ENCODE measurements at places on chromosomes 1 and 21. TPM values are rescaled to one million over a fixed set of nuclear protein-coding genes. Genes with fewer than 3 reads are reported as not detected.

DNA sequence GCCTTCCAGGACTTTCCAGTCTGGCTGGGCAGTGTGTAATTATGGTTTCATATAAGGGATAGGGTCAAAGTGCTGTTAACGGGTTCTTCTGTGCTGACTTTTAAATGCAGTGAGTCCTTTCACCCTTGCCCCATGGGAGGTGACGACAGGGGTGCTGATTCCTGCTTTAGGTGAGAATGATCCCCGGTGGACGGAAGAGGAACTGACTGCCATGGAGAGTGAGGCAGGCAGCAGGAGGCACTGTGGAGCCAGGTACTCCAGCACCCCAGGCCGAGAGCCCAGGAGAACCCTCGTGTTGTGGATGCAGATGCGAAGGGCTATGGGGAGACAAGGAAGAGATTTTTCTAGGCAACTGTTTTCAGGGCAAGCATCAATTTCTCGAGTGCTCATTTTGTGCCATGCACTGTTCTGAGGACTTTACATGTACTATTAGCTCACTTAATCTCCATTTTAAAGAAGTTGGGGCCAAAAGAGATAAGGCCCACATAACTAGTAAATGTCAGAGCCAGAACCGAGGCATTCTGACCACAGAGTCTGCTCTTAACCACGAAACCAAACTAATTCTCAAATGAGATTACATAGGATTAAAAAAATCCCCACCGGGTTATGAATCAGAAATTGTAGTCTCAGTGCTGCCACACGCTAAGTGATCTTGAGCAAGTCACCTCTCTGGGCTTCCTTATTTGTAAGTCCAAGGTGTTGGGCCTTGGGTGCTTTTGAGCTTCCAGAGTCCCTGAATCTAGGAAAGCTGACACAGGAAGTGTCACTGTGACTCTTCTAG, 28.2 kb downstream of the STPG1 start:
- peak; percentile 70 for DNase-seq

GRCh38 chr21:44093761-44094160, 13.4 kb upstream of the PWP2 start:
- no peak for DNase-seq

DNA sequence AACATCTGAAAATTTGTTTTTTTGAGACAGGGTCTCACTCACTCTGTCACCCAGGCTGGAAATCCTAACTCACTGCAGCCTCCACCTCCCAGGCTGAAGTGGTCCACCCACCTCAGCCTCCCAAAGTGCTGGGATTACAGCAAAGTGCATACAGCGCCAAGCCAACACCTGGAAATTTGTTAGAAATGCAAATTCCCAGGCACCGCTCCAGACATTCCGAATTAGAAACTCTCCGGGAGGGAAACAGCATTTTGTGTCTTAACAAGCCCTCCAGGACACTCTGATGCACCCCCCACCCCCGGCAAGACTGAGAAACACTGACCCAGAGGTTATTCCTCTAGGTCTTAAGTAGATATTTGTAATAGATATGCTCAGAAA, 49.1 kb downstream of the ARID4B start:
- no peak for DNase-seq

DNA sequence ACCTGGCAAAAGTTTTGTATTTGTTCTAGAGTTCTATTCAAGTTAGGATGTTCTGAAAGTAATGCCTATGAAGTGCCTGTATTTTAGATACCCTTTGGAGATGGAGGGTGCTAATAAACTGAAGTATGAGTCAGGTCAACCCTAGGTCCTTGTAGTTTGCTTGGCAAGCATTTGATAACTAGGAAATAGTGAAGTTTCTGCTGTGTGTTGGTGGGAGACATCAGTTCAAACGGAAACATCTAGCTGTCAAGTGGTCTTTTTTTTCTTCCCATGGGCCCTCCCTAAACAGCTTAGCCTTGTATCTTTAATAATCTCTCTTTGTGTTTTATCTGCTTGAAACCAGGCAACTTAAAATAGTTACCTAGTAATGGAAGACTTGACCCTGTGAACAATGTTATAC, 4.5 kb downstream of the MRPS6 start:
- DNase-seq: no peak

DNA sequence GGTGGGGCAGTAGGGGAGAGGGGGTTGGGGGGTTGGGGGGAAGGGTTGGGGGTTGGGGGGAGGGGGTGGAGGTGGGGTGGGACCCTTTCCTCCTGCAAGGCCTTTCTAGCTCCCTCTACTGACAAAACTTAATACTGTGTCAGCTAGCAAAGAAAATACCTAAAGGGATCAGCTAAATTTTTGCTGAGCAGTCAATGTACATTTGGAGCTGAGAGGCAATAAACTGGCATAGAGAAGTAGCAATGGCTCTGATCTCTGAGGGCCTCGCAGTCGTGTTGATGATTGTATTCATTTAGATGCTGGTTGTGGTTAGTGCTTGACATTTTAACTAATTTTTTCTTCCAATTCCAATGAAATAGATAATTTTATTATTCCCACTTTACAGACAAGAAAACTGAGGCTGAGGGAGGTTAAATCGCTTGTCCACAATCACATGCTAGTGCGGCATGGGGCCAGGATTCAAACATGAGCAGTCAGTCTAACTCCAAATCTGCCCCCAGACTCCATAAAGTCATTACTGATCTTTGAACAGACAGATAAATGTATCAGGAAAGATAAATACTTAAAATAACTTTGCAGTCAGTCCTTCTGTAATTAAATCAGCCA, 357.1 kb downstream of the DISC1 start:
- no peak for DNase-seq

DNA sequence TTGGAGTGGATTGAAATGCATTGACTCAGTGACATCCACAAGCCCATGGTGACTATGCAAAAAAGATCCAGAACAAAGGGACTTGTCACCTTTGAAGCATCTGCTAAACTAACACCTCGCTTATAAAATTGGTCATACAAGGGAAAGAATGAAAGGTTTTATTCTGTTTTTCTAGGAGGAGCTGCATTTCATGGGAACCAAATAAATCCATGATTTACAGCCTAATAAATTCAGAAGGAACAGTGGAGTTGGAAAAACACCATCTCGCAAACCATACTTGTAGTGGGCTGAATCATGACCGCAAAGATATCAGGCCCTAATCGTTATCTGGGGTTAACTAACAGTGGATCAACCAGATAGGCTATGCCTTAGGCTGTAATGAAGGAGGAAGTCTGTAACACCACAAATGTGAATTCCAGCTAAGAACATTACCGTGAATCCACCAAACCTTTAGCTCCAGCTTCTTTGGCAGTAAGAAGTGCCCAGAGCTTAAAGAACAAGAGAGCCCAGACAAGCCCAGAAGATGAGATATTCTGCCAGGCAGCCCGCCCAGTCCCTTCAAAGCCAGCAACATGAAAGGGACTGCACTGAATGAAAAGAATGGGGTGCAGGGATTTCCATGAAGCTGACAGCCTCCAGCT, 27.4 kb downstream of the RSPH1 start:
- no peak for DNase-seq

DNA sequence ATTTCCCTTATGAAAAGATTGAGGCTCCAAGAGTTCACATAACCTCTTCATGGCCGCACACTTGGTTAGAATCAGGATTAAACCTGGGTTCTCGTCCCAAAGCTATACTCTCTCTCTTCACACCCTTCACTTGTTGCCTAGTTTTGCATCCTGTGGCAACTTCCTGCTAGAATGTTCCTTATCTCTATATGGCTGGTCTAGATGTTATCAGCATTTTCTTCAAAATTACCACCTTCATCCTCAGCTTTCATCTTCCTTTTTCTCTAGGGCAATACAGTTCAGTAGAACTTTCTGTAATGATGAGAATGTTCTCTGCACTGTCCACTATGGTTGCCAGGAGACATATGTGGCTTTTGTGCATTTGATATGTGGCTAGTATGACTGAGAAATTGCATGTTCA, 31.1 kb upstream of the BCAR3 start:
- no peak for DNase-seq

DNA sequence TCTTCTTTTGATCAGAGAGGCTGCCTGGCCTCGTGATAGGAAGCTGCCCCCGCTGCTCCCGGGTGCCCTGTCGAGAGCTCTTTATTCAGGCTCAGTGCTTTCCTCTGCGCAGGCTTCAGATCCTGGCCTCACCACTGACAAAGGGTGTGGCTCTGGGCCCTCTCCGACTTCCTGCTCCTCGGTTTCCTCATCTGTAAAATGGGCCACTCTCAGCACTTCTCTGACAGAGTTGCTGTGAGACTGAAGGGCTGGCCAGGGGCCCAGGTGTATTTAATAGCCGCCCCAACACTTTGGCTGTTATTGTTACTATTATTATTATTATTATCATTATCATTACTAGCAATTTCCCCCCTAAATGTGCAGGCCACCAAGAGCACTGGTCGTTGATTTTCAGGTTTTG, 61.0 kb upstream of the EFHD2 start:
- DNase-seq: no peak

GRCh38 chr1:43625063-43625780, 24.7 kb upstream of the KDM4A start:
- DNase-seq: no peak

GRCh38 chr1:158000507-158000906, 7.1 kb downstream of the KIRREL1 start:
- DNase-seq: no peak

GRCh38 chr1:164821648-164822047, 262.7 kb downstream of the PBX1 start:
- DNase-seq: no peak

DNA sequence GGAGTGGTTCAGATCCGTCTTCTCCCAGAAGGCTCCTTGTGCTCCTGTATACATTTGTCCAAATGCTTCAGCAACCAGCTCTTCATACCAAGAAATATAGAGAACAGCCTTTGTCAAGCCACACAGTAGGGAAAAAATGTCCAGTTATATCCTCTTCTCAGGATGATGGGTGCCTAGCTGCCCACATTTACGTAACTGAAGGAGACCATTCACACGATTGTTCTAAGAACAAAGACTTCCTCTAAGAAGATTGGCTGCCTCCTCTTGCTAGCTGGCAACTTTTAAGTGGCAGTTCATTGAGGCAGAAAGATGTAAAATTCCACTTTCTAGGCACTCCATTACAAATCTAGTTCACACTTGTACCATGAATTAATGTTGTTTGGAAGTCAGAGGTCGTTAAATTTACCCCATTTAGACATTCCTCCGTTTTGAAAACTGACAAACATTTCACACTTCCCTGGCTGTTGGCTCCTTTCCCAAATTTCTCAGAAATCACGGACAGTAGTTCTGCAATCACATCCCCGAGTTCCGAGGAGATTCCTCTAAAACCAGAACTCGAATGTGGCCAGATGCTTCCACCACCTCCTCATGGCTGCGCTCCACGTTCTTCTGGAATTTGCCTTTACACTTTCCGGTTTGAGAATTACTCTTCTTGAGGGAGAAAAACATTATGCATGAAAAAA, 45.6 kb upstream of the CSF1 start:
- DNase-seq: peak; percentile 68

DNA sequence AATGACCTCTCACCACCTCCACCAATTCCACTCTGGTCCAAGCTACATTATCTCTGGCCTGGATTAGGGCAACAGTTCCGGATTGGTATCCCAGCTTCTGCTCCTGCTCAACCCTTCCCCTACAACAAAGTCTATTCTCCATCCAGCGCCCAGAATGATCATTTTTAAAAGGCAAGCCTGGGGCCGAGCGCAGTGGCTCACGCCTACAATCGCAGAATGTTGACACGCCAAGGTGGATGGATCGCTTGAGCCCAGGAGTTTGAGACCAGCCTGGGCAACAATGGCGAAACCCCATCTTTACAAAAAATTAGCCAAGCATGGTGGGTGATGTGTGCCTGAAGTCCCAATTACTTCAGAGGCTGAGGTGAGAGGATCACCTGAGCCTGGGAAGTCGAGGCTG, 2.2 kb downstream of the LYST start:
- no peak for DNase-seq

- DNase-seq: no peak
Measured at GRCh38 chr1:17561247-17561548, 21.7 kb downstream of the ARHGEF10L start.

DNA sequence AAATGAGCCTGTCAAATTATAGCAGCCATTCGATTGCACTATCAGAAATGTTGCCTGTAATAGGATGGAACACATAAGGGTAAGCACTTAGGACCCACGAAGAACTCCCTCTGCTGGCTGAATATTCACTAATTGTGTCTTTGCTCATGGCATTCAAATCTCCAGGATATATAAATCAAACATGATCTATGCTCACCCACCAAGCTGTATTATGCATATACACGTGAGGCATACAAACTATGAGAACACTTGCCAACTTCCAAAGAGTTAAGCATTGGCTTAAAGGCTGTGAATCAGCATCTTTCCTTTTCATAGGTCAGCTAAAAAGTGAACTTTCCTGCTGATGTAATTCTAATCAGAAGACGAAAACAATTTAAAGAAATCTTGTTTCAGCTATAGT, 34.5 kb downstream of the TMPRSS15 start:
- DNase-seq: peak; percentile 4

- no peak for DNase-seq
Measured at GRCh38 chr21:38918607-38919346, 113.0 kb downstream of the ETS2 start.

DNA sequence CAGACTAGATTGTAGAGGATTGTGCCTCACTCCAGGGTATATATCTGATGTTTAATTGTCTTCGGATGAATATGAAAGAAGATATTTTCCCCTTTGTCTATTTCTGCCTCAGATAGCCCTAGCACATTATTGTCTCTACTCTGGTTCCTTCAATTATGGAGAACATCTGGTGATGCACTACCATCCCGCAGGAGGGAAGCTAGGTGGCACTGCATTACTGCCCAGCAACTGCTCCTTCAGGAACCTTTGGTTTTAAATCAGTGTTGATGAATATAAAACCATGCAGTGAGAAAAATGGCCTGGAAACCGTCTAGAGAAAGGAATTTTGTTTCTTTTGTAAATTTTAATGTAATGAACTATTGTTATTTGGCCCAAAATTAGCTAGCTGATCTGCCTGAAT, 68.5 kb downstream of the GPR88 start:
- DNase-seq: peak; percentile 76

GRCh38 chr1:179798864-179799516, 55.9 kb downstream of the FAM163A start:
- no peak for DNase-seq

- DNase-seq: no peak
Measured at GRCh38 chr1:24498589-24498988, 4.0 kb upstream of the RCAN3 start.

- DNase-seq: peak; percentile 88
Measured at GRCh38 chr1:230105754-230106625, 39.0 kb downstream of the GALNT2 start.

GRCh38 chr21:23887725-23888306, 1719.5 kb downstream of the MRPL39 start:
- no peak for DNase-seq

The SPRR1B gene
- total RNA-seq: not detected

The MED8 gene
- 43.1 TPM for total RNA-seq

The NPPB gene
- total RNA-seq: not detected

The WDR64 gene
- not detected for total RNA-seq

The RWDD3 gene
- 12.5 TPM for total RNA-seq

Measured in fibroblast of the aortic adventitia (primary cell).